ENCODE measurements at places on chromosomes 12 and 14.

DNA sequence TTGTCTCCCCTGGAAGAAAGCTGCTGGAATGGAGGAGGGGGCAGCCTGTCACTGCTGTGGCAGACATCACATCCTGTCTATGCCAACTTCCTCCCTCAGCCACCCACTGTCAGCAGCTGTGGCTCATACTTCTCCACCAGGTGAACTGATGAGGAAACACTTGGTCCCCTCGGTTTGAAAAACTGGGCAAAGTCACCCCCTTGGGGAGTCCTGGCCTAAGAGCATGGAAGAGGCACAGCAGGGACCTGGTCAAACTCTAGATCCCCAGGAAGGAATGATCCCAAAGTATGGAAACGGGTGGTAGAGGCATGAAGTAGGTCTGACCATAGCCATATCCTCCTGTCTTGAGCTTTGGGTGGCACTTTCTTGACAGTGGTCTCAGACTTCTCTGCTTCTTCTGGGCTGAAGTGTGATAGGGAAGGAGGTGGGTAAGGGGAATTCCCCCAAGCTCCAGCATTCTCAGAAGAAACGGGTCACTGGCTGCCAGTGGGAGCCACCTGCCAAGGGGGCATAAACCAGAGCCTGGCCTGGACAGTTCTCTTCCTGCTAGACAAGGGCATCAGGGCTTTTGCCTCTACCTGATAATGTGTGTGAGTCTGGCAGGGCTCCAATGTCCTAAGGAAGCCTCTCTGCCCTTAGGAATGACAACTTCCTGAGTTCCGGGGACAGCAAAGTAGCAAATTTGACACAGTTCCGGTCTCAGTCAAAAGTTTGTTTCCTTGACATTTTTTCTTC, 36.0 kb downstream of the FMNL3 start:
- DNase-seq: no peak

DNA sequence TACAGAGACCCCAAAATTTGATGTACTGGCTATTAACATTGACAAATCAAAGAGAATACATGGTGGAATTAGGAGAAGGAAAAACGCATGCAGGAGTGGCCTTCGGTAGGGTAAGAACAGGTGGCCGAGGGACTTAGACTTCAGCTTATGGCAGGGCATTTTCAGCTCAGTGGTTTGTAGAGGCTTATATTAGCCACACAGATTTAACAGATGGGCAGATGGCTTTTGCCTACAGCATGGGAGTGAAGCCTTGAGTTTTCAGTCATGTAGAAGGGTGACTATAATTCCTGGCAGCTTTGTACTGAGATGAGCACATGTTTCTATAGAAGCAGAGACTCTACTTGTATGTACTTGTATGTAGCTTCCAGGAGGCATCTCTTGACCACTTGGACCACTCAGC, 40.9 kb upstream of the PLEKHA5 start:
- DNase-seq: no peak

GRCh38 chr12:2959192-2959504, at the start of gene TEAD4:
Gene TEAD4 (plus strand): TSS chr12:2959397.
- no peak for DNase-seq

GRCh38 chr12:7915661-7916403, 20.2 kb downstream of the SLC2A3 start:
- no peak for DNase-seq

DNA sequence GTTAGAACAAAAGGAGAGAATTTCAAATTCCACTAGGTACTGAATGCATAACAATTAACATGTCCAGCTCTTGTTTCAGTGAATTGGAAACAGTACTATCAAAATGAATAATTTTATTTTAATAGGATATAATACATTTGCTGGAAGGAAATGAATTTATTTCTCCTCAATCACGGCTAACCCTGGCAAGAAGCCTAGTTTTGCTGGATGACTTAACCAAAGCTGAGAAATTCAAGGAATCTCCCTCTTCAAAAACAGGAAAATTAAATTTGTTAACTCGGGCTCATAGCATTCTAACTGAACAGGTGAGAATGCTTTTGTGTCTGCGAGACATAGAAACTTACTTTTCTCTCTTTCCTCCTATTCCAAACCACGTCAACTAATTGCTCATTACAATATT, 163.5 kb upstream of the NEDD1 start:
- DNase-seq: no peak

GRCh38 chr12:6816598-6816997, 5.0 kb upstream of the GPR162 start:
- no peak for DNase-seq

DNA sequence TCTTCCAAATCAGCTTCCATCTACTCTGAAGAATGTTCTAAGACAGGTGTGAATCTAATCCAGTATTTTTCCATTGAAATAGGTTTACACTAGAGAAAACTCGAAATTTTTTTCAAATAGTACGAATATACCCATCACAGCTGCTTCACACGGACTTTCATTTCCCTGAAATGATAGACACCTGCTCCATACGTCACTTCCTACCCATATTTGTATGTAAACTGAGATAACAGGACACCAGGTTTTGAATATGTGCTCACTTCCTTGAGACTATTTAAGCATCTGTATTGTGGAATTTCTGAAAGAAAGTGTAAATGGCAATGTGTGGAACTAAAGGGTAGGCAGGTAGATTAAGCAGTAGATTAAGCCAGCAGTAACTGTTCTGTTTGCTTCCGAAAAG, 13.4 kb upstream of the ITPR2 start:
- no peak for DNase-seq

GRCh38 chr12:46692606-46693005, 133.2 kb downstream of the SLC38A4 start:
- no peak for DNase-seq

- peak; percentile 31 for DNase-seq
These were observed 26.2 kb downstream of the RFLNA start for GRCh38 chr12:124321040-124321481.

DNA sequence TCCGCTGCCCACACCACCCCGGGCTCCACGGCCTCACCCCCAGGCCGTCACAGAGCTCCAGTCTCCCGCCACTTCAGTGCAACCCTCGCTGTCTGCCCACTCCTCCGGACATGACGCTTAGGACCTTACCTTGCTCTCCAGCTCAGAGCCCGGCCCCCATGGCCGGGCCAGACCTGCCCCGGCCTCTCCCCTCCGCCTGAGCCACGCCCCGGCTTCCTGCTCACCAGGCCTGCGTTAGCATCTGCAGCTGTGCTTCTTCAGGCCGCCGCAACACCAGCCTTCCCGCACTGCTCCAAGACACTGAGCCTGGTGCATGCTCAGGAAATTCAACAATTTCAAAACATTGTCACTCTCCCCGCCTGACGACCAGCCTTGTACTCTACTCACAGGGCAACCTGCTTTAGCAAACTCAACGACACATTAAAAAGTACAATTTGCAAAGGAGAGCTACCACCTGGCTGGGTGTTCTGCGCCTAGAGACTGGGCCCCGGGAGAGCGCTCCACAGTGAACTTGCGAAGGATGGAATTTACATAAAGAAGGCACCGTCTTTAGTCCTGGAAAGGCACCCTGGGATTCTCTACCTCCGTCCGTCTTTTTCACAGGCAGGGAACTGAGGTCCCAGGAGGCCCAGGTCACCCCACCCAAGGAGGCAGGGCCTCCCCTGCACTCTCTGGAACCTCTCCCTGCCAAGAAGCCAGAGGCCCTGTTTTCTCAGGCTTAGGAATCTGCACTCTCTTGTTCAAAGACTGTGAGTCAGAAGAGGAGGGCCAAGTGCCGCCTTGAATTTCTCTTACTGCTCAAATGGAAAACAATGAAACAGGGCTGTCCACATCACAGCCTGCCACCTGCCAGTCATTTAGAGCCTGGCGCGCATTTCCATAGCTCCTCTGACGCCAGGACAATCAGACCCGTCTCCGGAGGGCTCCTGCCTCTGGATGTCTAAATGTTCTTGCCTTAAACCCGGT, 51.3 kb downstream of the STX2 start:
- DNase-seq: no peak

DNA sequence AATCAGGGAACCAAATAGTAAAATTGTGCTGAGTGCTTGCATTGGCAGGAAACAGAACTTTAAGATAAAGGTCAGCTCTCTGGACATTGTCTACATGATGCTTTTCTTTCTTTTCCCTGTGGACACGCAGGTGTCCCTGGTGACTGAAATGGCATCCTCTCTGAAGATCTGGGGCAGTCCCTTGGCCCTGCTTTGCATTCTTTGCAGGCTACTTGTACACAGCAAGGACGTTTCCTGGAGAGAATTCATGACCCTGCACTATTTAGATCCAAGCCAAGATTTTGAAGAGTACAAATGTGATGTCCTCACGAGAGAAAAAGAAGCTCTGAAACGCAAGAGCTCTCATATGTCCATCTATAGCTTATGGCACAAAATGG, 11.3 kb upstream of the EDDM3A start:
- no peak for DNase-seq

DNA sequence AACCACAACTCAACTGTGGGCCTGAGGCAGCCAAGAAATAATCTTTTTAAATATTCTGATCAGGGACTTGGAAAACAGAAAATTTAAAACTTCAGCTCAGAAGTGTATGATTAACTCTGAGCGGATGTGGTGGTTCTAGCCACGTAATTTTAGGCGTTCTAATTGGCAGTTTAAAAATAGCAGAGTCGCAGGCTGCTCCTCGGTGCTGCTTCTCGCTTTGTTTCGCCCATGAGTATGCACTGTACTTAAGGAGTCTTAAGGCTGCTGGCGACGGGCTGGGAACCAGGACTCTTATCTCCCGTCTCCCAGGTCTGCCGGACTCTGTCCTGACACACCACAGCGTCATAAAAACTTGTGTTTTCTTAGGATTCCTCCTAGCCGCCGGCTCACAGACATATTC, 113.4 kb upstream of the PELI2 start:
- DNase-seq: peak; percentile 6

DNA sequence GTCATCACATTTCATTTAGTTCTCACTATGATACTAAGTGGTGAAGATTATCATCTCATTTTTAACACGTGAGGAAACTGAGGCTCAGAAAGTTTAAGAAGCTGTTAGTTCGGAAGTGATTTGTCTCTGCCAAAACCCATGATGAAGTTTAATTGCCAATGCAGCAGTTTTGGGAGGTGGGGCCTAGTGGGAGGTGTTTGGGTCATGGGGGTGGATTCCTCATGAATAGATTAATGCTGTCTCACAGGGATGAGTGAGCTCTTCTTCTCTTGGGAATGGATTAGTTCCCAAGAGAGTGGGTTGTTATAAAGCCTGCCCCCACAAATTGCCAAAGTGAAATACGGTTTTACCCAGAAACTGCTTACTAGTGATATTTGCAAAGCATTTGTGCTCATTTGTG, 91.5 kb upstream of the IGF1 start:
- no peak for DNase-seq

GRCh38 chr12:51021694-51022093, 4.5 kb downstream of the SLC11A2 start:
- no peak for DNase-seq

- DNase-seq: no peak
These were observed 49.1 kb upstream of the KCNJ8 start for GRCh38 chr12:21823581-21823980.

GRCh38 chr14:74932401-74932901, 9.4 kb upstream of the RPS6KL1 start:
- no peak for DNase-seq

DNA sequence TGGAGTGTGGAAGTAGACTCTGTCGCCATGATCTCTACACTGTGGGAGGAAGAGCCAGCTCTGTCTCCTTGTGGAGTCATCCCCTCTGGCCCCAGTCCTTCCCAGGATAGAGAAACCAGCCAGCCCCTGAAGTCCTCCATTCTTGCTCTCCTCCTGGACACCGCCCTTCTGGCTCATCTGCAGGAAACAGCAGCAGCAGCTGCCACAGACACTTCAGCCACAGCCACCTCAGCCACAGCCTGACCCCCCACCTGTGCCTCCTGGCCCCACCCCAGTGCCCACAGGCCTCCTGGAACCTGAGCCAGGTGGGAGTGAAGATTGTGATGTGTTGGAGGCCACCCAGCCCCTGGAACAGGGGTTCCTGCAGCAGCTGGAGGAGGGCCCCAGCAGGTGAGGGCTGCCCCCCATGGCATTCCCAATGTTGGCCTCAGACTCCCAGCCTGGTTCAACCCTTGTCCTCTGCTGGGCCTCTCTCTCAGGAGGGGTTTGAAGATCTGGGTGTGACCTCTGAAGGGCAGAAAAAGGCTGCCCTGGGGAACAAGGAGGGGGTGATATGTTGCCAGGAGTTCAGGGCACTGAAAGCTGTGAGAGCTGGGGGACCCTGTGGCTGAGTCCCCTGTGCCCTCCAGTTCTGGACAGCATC, 10.5 kb downstream of the PRPF40B start:
- no peak for DNase-seq

- DNase-seq: no peak
These were observed 21.2 kb downstream of the APPL2 start for GRCh38 chr12:105214670-105215375.

DNA sequence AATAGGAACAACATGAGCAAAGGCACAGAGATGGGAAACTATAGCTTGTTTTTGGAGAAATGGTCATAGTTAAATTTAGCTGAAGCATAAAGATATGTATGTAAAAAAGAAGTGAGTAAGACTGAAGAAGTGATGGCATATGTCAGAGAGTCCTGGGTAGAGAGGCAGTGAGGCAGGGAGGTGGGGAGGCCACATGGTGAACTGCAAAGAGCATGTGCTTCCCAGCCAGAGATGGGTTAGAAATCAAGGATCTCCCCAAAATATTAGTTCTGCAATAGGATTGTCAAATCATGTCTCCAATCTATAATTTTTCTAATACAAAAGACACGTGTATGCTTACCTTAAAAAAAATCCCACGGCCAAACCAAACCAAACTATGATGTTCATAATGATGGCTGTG, 82.1 kb upstream of the STXBP6 start:
- DNase-seq: no peak

GRCh38 chr12:5123921-5124320, 80.2 kb downstream of the KCNA5 start:
- DNase-seq: no peak

DNA sequence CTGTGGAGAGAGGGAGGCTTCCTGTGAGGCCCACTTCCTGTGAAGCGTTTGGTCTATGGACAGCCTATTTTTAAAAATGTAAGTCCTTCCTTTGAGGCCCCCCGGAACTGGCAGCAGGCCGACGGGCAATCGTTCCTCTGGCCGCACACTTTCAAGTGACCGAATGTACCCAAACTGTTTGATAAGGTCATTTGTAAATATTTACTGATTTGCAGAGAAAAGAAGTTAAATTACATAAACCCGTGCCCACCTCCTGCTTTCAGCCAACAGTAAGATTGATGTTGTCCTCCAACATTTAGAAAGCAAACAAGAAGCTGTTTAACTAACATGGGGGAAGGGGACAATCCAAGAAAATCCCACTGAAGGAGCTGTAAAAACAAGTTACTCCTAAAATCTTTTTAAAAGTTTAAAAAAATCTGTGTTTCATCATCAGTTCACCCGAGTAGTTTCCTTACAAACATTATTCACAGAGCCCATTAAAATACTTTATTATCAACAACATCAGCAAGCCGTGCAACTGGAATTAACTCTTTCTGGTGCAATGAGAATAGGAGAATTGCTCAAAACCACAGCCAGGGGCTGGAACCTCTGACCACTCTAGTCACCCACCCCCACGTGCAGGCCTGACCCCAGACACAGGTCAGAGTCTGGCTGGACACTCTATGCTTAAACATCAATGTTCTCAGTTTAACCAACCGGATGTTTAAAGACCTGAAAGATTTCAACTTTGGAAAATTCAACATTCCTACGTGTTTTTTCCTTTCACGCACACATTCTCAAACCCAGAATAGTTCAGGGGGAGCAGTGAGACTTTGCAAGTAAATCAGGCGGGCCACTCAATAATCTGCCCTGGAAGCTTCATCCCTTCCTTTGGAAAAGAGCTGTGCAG, 65.3 kb downstream of the FOXN3 start:
- no peak for DNase-seq

GRCh38 chr14:61385002-61385685, 63.8 kb downstream of the PRKCH start:
- no peak for DNase-seq
